ENCODE measurements at places on chromosomes 3 and 15.

GRCh38 chr3:128282380-128283196 is 129.3 kb downstream of the EEFSEC start:
- peak; percentile 39 for DNase-seq

DNA sequence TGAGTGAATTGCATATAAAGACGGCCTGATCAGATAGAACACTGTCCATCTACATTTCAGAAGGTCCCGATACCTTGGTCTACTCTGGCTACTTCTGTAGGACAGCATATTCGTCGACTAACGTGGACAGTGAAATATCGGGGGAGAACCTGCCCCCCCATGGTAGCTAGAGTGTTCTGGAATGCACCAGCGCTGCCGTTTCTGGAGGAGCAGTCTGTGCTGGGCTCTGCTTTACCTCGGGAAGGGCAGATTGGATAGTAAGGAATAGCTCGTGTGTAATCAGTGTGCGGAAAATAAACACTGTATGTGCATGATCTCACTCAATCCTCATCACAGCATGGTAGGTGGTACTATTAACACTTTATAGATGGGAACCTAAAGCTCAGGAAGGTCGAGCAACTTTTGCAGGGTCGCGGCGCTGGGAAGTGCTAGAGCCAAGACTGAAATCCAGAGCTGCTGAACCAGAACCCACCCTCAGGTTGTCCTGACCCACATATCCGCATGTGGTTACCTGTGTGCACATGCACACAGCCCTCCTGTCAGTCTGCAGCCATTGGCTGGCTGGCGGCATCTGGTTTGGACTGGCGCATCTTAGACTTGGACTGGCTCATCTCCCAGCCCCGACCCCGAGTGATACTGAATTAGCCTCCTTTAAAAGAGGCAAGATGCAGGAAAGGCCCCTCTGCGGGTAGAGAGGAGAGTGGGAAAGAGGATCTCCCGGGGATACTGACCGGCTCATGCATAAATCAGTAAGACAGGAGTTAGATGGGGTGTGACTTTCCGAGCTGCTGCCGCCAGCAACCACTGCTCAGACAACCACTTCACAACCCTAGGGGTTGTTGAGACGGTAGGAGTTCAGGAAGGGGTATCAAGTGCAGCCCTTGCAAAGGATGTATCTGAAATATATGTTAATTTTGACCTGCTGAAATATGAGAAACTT is 155.0 kb upstream of the BHLHE40 start:
- no peak for DNase-seq

- no peak for DNase-seq
These were observed 268.0 kb upstream of the ARRDC4 start for GRCh38 chr15:97692301-97693015.

DNA sequence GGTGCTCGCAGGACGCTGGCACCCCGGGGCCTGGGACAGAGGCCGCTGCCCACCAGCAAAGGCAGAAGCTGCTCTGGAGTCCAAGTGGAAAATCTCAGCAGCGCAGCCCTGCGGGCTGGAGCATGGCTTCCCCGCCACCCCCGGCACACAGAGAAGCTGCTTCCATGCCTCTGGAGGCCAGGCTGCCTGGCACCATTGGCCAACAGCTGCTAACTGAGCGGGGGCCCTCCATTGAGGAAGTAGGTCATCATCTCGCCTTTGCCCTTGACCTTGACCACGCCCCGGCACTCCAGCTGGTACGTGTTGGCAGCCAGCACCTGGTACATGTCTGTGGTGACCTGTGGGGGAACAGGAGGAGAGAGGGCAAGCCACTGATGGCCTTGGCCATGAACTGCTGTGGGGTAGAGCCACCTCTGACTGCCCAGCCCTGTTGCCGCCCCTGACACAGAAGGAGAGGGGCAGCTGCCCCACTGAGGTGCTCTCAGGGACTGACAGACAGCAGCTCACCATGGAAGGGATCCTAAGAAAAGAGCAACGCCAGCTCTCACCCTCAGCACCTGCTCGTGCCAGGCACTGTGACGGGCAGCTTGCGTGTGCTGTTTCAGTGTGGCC is 82.8 kb downstream of the SEC22A start:
- no peak for DNase-seq

DNA sequence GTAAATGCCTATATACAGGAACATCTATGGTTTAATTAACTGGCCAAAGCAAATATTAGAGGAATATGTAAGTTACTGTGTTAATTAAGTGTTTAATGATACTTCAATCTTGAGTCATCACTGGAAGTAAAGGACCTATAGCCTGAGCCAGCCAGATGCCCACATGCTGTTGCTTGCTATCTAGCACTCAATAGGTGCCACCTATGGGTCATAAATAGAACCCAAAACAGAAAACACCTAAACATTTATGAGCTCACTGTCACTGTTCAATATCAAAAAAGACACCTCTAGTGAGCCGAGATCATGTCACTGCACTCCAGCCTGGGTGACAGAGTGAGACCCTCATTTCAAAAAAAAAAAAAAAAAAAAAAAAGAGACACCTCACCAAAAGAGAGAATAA is 48.4 kb upstream of the IP6K2 start:
- DNase-seq, result peak; percentile 12

- DNase-seq, result no peak
These were observed 118.5 kb upstream of the EPHA3 start for GRCh38 chr3:88988906-88989305.

- no peak for DNase-seq
These were observed 17.9 kb downstream of the PSTPIP1 start for GRCh38 chr15:77012868-77013267.

- no peak for DNase-seq
These were observed 109.1 kb downstream of the UBE3A start for GRCh38 chr15:25329696-25330095.

- peak; percentile 63 for DNase-seq
These were observed 68.5 kb downstream of the PLCH1 start for GRCh38 chr3:155676252-155676981.

DNA sequence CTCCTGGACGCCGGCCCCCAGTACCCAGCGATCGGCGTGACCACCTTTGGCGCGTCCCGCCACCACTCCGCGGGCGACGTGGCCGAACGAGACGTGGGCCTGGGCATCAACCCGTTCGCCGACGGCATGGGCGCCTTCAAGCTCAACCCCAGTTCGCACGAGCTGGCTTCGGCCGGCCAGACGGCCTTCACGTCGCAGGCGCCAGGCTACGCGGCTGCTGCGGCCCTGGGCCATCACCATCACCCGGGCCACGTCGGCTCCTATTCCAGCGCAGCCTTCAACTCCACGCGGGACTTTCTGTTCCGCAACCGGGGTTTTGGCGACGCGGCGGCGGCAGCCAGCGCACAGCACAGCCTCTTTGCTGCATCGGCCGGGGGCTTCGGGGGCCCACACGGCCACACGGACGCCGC is 956 bp downstream of the ZIC1 start:
- no peak for DNase-seq

- DNase-seq, result no peak
These were observed 101.1 kb downstream of the CPNE4 start for GRCh38 chr3:131933665-131934064.

- peak; percentile 25 for DNase-seq
These were observed 18.9 kb downstream of the CCPG1 start for GRCh38 chr15:55389264-55389607.

All from HFFc6 (cell line).